ENCODE measurements at places on chromosomes 7 and 10.

DNA sequence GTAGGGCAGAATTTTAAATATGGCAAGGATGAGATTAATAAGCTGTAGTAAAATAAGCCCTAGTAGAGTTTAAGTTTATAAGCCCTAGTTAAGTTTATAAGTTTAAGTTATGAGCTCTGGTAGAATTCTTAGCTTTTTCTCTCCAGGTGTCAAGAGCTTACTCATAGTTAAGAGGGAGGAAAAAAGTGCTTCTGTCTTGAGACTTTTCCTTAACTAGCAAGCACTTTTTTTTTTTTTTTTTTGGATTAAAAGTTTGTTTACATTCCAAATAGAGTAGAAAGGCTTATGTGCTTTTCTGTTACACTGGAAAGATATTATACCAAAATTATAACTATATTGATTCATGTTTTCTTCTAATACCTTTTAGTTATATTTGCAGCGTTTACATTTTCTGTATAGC lies 25.5 kb upstream of the MPP7 start:
- no peak for DNase-seq

- DNase-seq: no peak
These were observed 79.2 kb downstream of the ADCY1 start for GRCh38 chr7:45653209-45653907.

- no peak for DNase-seq
These were observed 263.1 kb upstream of the PITRM1 start for GRCh38 chr10:3435671-3436070.

DNA sequence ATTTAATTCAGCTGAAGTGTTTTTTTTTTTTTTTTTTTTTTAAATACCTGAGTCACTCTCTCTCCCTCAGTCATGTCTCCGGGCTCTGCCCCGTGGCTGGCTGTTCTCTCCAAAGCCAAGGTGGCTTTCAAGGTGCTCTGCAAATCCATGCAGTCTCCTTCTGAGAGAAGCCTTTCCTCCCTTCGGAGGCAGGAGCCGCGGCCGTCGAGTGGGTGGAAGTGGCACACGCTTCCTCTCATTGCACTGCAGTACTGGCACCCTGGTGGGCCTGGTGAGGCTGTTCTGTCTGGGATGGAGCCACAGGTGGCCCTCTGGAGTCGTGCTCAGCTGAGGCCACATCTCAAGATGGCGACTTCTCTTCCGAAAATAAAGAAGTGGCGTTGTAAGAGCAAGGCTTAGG lies 221.8 kb downstream of the GLRX3 start:
- no peak for DNase-seq

DNA sequence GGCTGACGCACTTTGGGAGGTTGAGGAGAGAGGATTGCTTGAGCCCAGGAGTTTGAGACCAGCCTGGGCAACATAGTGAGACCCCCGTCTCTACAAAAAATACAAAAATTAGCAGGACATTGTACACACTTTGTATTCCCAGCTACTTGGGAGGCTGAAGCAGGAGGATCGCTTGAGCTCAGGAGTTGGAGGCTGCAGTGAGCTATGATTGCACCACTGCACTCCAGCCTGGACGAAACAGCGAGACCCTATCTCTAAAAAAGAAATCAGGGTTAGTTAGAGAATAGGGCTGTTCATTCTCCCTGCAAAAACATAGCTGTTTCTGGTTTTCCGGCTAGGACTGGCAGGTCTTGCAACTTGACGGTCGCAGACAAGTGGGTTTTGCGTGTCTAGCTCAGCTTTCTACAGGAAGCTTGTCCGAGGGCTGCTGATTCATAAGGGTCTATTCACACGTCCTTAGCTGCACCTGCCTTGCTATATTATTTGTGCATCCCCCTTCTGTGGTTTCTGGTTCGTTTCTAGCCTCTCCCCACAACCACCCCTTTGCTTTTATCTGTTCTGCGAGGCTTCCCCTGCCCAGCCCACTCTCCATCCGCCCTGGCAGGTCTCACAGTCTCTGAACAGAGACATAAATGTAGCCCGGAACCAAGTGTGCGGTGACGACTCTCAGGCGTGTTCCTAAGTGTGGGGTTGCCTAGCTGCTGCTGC lies 10.7 kb downstream of the AMZ1 start:
- DNase-seq: no peak

DNA sequence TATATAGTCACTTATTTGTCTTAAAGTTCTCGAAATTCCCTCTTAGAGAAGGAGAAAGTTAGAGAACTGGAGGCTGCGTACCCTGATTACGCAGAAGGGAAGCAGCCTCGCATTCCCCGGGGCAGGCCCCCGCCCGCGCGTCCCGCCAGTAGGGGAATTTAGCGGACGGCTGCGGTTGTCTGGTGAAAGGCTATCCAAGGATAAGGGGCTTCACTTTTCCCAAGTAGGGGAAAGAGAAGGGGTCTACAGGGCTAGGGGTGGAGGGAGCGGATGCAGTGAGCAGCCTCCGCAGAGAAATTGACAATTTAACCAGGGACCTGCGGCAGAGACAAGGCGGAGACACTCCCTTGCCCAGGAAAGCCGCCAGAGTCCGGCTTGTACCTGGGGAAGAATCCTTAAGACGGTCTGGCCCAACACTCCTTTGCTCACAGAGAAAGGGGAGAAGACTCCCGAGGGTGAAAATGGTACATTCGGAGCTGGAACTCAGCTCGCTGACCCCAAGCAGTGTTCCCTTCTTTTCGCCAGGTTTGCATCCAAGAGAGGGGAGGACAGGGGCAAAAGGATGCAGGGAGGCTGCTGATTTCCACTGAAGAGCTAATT lies 994 bp upstream of the MAGI2 start:
- DNase-seq: no peak

- no peak for DNase-seq
These were observed 58.5 kb downstream of the GRID1 start for GRCh38 chr10:86308056-86308455.

DNA sequence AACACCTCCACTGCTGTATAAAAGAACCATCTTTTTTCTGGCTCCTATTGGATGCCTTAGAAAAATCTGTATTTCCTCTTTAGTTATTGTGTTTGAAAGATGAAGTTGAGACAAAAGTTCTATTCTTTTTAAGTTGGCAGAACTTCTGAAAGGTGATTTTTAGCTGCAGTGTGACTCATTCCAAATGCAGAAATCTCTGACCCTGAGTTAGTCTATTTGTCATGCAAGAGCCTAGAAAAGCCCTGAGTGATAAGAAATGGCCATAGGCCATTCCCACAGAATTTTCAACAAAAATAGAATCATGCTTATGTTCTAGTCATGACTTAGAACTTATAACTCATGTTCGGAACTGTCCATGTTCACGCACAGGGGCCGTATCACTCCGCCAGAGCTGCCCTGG lies 89.1 kb downstream of the EGFR start:
- DNase-seq: no peak

- no peak for DNase-seq
These were observed 695.1 kb downstream of the TNS3 start for GRCh38 chr7:46886669-46887374.

DNA sequence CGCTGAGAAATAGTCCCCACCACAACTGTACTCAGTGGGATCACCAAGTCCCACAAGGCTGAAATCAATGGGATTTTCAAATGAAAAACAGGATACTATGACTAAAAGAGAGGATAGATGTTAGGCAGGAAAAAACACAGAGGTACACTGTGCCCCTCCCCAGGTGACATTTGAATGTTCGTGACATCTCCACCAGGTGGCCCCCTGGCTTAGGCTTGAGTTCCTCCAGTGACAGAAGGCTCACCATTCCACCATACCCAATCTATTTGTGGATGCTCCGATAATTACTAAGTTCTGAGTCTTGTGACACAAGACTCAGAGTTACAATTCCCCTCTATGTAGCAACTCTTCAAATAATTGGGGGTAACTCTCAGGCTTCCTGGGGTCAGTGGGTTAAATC lies 77.5 kb upstream of the KCNMA1 start:
- DNase-seq: peak; percentile 9

- DNase-seq: no peak
These were observed 219.8 kb upstream of the FRMD4A start for GRCh38 chr10:14550471-14550981.

DNA sequence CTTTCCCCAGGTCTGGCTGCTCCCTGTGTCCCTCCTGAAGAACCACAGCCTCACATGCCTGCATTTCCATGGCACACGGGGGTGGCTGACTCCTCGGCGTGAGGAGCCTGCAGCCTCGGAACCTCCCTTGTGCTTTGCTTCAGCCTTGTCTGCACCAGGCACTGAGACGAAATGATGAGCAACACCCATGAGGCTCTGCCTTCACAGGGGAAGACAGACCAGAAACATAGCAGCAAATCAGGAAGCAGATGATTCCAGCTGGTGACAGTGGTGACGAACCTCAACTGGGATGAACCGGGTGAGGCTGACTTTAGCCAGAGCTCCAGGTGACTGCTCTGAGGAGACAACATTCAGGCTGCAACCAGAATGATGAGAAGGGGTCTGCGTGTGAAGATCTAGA lies 84.5 kb upstream of the SMNDC1 start:
- no peak for DNase-seq

GRCh38 chr10:23399701-23400144 lies 39.2 kb upstream of the OTUD1 start:
- DNase-seq: no peak

DNA sequence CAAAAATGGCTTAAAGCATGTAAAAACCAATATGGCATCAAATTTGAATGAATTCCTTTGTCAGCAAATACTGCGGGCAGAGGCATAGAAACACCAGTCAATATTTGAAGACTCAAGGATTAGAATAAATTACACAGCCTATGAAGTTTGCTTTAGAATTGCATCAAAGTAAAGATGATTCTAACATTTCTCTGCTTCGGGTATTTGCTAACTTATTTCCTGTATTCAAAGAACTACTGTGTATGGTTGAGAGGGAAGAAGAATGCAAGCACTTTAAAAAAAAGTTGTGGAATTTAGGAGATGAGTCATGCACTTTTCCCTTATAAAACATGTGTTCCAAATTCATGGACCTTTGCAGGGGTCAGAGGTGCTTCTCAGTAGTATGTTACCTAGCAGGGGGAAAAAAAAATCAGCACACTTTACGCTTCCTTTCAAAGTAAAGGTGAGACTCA lies 90.1 kb downstream of the PIP4K2A start:
- DNase-seq: peak; percentile 60

- DNase-seq: no peak
These were observed 108.5 kb downstream of the ARHGAP12 start for GRCh38 chr10:31820096-31820495.

DNA sequence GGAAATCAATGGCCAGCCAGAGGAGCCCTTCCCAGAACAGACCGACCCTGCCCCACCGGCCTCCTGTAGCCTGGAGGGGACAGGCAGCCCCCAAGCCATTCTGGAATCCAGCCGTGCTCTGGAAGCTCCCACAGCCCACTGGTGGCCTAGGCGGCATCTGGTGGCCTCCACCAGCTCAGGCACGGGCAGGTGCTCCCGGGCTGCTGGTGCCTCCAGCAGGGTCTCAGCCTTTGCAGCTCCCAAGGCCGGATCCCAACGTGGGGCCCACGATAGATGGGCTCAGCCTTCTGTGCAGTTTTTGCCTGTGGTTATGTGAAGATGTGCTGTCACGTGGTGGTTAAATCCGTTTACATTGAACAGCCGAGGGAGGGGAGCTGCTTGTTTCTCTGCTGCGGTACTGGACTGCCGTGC lies 44.4 kb downstream of the JAKMIP3 start:
- no peak for DNase-seq

DNA sequence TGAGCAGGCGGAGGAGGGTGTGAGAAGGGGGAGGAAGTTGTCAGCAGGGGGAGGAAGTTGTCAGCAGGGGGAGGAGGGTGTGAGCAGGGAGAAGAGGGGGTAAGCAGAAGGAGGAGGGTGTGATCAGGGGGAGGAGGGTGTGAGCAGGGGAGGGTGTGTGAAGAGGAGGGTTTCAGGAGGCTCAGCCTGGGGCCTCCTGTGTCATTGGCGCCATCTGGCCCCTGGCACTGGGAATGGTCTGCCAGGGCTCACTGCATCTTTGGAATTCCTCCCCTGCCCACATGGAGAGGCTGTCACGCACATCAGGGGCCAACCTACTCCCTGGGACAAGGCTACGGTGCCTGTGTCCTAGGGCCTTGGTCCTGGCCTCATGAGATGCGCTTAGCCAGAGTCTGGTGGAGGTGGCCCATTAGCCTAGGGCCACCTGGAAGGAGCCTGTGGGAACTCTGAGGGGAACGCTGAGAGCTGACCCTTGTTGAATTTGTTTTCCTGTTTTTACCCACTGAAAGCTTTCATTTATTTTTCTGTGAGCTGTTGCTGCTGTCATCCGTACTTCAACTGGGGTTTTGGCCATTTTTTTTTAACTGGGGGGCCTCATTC lies 18.0 kb downstream of the CAMK2B start:
- DNase-seq: peak; percentile 36

- DNase-seq: no peak
These were observed 12.7 kb downstream of the STEAP2 start for GRCh38 chr7:90224195-90224594.

GRCh38 chr7:90833443-90833842 lies 237.3 kb downstream of the CDK14 start:
- DNase-seq: no peak

GRCh38 chr10:16367621-16368292 lies 69.1 kb upstream of the PTER start:
- no peak for DNase-seq

DNA sequence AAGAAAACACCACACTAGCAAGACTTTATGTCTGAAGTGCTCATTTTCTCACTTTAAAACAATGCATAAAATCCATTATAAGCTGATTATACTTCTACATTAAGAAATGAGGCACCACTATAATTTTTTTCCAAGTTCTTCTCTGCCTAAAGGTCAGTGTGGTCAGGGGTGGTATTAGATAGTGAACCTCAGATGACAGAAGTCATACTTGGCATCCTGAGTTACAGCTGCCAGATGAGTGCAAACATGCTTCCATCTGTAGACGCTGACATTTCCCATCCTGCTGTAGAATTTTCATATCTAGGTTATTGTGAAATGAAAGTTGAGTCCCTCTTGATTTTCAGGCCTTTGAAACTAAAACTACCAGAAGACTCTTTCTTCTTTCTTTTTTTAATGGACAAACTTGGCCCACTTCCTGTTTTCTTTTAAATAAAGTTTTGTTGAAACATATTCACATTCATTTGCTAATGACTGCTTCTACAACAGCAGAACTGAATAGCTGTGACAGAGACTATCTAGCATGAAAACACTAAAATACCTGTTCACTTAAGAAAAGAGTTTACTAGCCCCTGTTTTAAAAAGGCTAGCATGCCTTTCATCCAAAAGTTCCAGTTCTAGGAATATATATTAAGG lies 900.8 kb downstream of the XPNPEP1 start:
- DNase-seq: no peak

DNA sequence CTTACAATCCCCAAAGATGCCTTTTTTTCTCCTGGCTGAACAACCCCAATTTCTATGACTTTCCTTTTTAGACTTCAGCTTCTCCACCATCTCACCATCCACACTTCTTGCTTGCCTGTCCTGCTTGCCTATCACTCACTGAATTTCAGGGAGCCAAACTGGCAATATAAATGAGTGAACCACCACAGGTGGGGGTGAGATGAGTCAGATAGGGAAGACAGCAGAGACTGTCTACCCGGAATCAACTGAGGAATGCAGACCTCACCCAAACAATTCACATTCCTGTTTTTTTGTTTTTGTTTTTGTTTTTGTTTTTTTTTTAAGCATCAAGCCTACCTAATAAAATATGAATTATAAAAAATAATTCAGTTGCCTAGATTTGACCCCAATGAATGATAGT lies 273.8 kb downstream of the NRG3 start:
- DNase-seq: no peak

Measured in NCI-H460 (cell line).